ENCODE measurements at places on chromosomes 7 and 10.

- no peak for DNase-seq
Measured at GRCh38 chr10:44925811-44926750, 14.9 kb downstream of the TMEM72 start.

- DNase-seq = no peak
Measured at GRCh38 chr7:33876596-33877274, 28.6 kb upstream of the BMPER start.

- DNase-seq = no peak
Measured at GRCh38 chr7:1109581-1110310, 21.8 kb downstream of the GPER1 start.

- no peak for DNase-seq
Measured at GRCh38 chr7:100013328-100013676, 2.1 kb upstream of the ZKSCAN1 start.

DNA sequence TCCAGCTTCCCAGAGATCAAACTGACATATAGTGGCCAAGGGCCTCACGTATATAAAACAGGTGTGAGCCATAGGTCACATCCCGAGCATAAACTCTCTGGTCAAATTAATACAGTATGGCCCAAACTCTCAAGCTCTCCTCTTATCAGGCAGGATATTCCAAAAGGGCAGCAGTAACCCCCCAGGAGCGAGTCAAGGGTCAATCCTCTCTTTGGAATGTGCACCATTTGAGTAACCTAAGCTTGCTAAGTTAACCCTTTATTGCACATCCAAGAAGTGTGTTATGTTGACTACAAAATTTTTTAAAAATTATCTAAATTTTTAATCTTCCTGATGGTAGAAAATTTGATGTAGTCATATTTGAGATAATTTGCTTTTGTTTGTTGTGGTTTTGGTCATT is 4.5 kb upstream of the TRIM24 start:
- DNase-seq = no peak

DNA sequence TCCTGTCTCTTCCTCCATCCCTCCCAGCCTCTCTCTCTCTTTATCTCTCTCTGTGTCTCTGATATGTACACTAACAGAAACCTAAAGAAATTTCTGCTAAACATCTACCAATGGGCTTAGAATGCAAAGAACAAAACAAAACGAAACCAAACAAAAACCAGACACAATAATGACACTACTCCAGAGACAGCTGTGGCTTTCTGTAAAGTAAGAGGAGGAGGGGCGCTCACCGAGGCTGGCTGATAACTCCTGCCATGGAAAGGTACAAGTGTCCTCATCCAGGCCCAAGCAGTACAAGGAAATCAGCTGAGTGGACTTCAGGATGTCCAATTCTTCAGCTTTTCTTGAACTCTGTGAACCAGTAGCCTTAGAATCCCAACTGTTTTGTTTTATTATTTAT is 70.4 kb upstream of the FZD8 start:
- DNase-seq = no peak

- no peak for DNase-seq
Measured at GRCh38 chr10:7651853-7652470, 14.8 kb downstream of the ITIH5 start.

DNA sequence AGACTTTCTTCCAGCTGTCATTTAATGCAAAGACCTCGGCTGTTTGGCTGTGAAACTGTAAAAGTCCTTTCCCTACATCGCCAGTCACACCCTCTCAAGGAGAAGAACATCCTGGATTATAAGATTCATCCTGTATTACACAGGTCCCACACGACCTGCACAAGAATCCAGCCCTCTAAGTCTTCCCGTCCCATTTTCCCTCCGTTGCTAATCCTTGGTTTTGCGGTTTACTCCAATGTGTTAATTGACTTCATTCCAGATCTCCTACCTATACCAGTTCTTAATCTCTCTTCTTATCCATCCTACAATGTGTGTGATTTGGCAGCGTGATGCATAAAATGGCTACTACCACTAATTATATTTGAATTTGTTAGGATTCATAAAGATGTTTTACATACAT is 110.4 kb downstream of the COL28A1 start:
- DNase-seq = no peak

GRCh38 chr7:2651336-2651735 is 19.6 kb downstream of the TTYH3 start:
- no peak for DNase-seq
